KBM-7 (cell line): ENCODE measurements at places on chromosomes 16 and 17.

- no peak for DNase-seq
Measured at GRCh38 chr17:151004-151403, 13.6 kb downstream of the SCGB1C2 start.

DNA sequence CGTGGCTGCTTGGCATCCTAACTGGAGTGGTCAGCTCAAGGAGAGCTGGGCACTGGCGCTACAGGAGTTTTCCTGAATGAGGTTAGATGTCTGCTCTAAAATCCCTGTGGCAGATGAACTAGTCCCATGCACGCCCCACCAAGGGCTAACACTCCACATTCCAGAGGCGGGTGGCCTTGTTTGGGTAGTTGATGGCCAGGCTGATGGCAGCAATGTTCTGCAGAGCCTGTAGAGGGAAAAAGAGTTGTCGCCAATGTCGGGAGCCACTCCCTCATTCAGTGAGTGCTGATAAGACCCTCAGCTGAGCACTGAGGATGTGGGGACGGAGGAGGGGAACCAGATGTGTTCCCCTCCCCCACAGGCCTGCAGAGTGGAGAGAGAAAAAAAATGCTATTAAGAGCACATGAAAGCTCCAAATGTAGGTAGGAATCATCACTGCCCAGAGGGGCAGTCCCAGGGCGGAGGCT is 42.5 kb upstream of the ATP2A3 start:
- DNase-seq, result peak; percentile 51

- no peak for DNase-seq
Measured at GRCh38 chr16:82583422-82583821, 43.3 kb upstream of the CDH13 start.

DNA sequence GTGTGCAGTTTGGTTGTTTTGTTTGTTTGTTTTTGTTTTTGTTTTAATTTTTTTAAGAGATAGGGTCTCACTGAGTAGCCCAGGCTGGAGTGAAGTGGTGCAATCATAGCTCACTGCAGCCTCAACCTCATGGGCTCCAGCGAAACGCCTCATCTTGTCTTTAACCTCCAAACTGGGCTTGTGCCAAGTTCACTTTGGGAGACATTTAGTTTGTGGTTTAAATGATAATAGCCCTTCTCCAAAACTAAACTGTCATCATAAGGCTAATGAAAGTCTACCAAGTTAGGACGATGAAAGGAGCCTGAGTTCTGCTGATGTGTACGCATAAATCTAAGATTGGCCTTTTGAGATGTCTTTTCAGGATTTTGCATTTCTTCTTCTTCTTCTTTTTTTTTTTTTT is 6.5 kb upstream of the CARD14 start:
- DNase-seq, result no peak
